ENCODE measurements at places on chromosomes 7 and 10.

DNA sequence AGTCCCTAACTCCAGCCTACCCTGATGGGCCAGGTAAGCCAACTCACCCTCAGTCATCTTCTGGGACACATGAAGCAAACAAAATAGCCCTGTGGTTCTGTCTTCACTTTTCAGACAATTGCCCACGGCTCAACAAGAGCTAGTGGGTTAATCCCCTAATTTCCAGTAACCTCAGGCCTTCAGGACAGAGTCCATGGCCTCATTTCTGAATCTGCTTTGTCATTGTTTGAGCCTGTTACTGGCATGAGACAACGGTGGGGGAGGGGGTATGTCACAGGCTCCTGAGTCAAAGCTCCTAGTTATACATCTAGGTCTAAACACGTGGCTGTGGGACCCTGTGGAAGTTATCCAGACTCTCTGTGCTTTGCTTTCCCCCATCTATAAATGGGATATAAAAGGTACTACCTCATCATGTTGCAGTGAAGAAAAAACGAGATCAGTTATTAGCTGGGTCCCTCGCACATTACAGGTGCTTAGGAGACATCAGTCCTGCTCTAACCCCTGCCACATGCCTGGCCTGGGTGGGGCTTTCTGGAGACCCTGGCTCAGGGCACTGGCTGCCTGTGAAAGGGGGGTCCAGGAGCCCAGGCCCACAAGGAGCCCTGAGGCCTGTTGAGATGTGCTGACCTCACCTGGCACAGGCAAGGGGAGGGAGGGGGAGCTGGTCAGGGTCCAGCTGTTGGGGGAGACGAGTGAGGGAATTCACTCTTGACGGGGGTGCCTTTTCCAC, 16.5 kb downstream of the MAT1A start:
- no peak for DNase-seq

DNA sequence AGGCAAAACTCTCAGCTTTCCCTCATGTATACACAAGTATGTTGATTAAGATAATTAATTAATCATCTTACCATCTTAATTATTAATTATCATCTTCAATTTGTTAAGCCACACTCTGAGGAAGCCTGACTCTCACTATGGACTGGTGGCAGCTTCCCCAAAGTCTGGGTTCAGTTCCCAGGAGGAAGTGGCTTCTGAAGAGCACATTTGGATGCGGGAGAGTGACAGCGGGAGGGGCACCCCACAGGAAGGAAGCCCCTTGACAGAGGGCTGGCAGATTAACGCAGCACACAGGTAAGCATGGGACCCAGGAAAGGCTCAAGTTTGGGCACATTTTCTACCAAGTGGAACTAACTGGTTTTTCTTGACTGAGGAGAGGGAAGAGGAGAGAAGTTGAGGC, 13.4 kb upstream of the SLIT1 start:
- no peak for DNase-seq

DNA sequence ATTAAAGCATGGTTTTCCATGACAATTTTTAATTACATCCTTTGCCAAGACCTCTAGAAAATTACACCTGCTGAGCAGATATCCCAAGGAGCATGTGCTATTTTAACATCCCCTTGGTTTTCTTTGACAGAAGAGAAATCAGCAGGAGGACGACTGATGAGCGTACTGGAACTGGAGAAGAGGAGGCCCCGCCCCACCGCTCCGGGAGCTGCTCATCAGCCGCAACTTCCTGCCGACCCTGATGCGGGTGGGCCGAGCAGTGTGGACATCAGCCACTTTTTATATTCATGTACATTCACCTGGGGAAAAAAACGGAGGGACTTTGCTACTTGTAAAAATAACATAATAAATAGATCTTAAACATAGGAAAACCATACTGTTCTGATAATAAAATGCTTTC, 54.2 kb downstream of the CDC123 start:
- DNase-seq: no peak

GRCh38 chr10:43220657-43221418, 46.0 kb downstream of the RASGEF1A start:
- DNase-seq: no peak

DNA sequence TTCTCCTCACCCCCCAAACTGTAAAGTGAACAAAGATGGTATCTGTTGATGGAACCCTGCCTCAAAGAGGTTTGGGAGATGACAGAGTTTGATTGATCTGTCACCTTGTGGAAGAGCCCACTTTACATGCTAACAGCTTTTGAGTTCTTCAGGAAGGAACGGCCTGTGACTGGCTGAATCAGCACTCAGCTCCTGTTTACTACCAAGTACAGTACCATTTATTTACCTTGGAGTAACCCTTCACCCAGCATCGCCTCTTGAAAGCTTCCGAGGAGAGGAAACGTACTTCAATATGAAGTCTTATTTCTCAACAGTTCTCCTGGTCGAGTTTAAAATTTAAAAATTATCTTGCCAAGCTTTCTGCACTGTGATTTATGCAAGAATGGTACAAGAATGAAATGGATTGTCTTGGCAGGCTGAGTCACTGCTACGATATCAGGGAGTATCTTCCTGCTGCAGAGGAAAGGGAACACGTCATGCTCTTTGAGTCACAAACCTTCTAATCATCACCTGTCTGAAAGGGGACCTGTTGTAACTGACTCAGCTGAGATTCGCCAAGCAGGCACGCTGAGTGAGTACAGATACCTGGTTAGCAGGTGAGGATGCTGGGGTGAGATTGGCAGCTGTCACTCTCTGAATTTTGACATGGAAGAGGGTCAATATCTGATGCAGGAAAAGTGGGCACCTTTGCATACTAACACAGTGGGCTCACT, 30.1 kb downstream of the KLF6 start:
- no peak for DNase-seq

GRCh38 chr7:4951304-4951703, 7.7 kb downstream of the MMD2 start:
- DNase-seq: no peak
